ENCODE measurements at places on chromosomes 5 and 9. TPM values are rescaled to one million over a fixed set of nuclear protein-coding genes. Genes with fewer than 3 reads are reported as not detected.
A peak's percentile ranks its signal among the peaks of the same experiment; 100 is the strongest.

HMCN2 gene
- 9.1 TPM for total RNA-seq

GLRA1 gene
- total RNA-seq, result not detected

DNA sequence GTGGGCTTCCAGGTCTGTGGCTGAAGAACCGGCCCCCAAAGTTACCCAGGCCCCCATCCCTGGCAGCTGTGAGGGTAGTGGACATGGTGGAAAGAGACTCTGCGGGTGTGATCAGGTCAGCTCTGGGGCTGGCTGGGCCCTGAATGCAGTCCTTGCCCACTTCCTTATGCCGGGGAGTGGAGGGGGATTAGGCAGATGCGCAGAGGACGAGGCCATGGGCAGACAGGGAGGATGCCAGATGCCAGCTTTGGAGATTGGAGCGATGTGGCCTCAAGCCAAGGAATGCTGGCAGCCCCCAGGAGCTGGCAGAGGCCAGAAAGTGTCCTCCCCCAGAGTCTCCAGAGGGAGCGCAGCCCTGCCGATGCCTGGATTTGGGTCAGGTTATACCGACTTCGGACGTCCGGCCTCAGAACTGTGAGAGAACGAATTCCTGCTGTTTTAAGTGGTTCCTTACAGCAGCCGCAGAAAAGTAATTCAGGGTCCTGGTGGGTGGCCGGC is 69.8 kb downstream of the ADAMTS2 start:
- no peaks in the 10 kb centered on the region for H3K27me3 ChIP-seq
- no peak for DNase-seq
- peak overlapping the region; percentile 72 for H3K27ac ChIP-seq
- H3K4me1 ChIP-seq, result peaks cover 16% of the 10 kb centered on the region
- no peaks in the 10 kb centered on the region for H3K36me3 ChIP-seq
- H3K4me3 ChIP-seq, result no peak overlapping the region

FOXD4L5 gene
- total RNA-seq, result not detected

DNA sequence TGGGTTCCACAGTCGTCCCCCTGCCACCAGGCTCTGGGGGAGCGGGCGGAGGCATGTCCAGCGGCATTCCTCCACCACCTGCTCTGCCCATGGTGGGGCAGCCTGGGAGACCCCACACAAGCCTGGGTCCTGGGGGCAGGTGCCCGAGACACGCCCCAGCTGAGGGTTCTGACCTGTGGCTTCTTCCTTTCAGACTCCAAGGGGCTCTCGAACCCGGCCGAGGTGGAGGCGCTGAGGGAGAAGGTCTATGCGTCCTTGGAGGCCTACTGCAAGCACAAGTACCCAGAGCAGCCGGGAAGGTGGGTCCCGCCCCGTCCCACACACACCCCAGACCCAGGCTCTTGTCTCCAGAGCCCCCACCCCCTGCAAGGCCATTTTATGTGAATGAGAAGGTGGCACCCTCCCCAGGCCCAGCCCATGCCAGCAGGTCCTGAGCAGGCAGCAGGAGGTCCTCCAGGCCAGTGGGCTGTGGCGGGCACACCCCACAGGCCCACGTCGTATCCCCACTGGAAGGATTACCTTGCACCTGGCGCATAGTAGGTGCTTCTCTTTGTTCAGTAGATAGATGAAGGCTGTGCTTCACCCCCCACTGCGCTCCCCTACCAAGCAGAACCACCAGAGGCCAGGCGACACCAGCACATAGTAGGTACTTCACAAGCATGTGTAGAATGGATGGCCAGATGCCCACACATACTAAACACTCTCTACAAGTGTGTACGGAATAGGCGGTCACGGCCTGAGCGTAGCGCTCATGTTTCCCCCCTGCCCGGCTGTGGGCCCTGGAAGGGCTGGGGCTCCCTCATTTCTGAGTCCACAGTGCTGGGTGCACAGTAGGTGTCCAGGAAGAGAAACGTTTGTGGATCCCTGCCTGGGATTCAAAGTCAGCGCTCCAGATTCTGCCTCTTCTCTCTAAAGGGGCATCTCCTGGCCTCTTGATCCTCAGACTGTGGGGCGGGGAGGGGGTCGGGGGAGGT is 107.9 kb downstream of the RXRA start:
- no peaks in the 10 kb centered on the region for H3K27me3 ChIP-seq
- peak overlapping the region; percentile 22 for H3K4me3 ChIP-seq
- H3K27ac ChIP-seq, result peak overlapping the region; percentile 90
- peaks cover 57% of the 10 kb centered on the region for H3K36me3 ChIP-seq
- no peak for DNase-seq

- no peak overlapping the region for H3K27ac ChIP-seq
- no peaks in the 10 kb centered on the region for H3K27me3 ChIP-seq
- H3K4me3 ChIP-seq, result no peak overlapping the region
- no peaks in the 10 kb centered on the region for H3K36me3 ChIP-seq
- DNase-seq, result no peak
These were observed 92.9 kb upstream of the PTPN3 start for GRCh38 chr9:109590966-109591365.

DNA sequence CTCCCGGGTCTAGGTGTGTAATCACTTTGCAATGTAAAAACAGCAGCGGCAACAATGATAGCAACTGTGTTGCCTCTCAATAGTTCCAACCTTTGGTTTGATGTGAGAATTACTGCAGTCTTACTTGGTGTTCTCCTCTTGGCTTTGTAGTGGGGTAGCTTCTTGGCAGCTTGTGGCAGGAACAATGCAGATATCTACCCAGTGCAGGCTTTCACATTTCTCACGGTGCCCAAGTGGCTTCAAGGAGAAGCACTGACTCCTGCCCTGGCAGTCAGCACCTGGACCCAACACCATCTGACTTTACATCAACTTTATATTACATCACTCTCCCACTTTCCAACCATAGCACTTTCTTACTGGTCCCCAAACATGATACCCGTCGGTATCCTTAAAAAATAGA is 28.4 kb upstream of the TIFAB start:
- no peak overlapping the region for H3K4me3 ChIP-seq
- no peak for DNase-seq
- no peaks in the 10 kb centered on the region for H3K36me3 ChIP-seq

DNA sequence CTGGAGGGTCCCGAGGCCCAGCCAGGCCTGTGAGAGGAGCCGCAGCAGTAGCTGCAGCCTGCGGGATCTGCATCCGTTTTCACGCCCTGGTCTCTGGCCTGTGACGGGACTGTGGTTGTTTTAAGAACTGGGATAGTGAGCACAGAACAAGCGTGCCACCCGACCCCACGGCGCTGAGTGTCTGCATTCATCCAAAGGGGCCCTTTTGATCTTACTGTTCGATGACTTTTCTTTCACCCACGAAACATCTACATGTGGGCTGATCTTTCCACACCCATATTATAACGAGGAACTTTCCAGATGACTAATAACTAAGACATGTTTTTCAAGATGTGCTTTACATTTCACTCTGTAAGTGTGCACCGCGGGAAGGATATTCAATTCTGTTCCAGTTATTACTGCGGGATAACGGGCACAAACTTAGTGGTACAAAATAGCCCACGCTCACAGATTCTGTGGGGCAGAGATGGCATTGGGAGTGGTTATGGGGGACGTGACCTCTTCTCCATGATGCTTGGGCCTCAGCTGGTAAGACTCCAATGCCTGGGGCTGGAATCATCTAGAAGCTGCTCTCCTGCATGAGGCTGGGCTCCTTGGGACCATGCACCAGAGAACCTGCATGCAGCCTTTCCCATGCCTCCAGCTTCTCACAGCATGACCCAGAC is 165.0 kb downstream of the SYK start:
- no peaks in the 10 kb centered on the region for H3K27me3 ChIP-seq
- H3K4me3 ChIP-seq, result no peak overlapping the region
- H3K4me1 ChIP-seq, result peaks cover 9% of the 10 kb centered on the region
- no peak for DNase-seq

FAT2 gene
- not detected for total RNA-seq

Data from esophagus muscularis mucosa (tissue), 4 donors.